ENCODE measurements at places on chromosomes 5 and 9. TPM values are rescaled to one million over a fixed set of nuclear protein-coding genes. Genes with fewer than 3 reads are reported as not detected.

GRCh38 chr5:173742432-173742816 is 126.0 kb upstream of the BOD1 start:
- no peak for DNase-seq

- no peak for DNase-seq
Observed at GRCh38 chr5:157745041-157745456, 1.5 kb downstream of the LSM11 start.

DNA sequence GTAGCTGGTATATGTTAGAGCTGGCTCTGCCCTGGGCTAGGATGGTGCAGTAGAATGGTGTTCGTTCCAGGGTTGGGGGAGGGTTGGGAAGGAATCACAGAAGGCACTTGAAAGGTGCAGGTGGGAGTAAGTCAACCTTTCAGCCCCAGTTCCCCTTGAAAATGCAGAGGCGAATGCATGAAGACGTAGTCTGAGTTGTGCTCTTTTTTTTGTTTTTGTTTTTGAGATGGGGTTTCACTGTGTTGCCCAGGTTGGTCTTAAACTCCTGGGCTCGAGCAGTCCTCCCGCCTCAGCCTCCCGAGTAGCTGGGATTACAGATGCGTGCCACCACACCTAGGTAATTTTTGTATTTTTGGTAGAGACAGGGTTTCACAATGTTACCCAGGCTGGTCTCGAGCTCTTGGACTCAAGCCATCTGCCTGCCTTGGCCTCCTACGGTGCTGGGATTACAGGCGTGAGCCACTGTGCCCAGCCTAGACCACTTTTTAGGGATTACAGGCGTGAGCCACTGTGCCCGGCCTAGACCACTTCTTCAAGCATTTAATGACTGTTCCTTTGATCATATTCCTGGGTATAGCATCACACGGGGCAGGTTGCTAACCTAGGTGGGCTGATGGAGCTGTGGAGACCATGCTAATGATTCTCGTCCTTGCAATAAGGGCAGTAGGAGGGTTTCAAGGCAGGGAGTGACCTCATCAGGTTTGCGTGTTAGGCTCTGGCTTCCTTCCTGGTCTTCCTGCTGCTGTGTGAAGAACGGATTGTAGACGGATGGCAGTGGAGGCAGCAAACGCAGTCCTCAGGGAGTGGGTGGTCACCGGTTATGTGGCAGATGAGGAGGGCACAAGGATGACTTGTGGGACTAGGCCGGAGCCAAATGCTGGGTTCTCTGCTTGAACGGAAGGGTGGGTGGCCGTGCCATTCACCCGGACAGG is 13.7 kb downstream of the EHMT1 start:
- no peak for DNase-seq

GRCh38 chr9:104094534-104095015 is 466 bp downstream of the SMC2 start:
- no peak for DNase-seq

Gene ARID3C
- total RNA-seq: not detected

- DNase-seq: no peak
Observed at GRCh38 chr9:16344343-16344742, 526.1 kb downstream of the BNC2 start.

GRCh38 chr5:195401-196160 is 4.3 kb downstream of the LRRC14B start:
- DNase-seq: no peak

DNA sequence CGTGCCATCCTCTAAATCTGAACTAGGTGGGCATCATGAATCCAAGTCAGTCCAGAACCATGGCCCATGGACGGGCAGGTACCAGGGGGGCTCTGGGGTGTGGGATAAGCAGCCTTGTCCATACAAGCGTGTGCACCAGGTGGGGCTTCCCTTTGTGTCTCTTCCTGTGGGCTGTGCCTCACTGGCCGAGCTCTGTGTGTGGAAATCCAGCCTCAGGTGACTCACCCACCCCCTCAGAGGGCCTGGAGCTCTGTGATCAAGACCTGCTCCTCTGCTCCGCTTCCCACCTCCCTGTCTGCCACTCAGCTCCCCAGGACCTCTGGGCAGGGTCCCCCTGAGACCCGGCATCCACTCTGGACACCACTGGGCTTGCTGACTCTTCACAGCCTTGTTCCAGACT is 33.0 kb downstream of the GADD45G start:
- no peak for DNase-seq

DNA sequence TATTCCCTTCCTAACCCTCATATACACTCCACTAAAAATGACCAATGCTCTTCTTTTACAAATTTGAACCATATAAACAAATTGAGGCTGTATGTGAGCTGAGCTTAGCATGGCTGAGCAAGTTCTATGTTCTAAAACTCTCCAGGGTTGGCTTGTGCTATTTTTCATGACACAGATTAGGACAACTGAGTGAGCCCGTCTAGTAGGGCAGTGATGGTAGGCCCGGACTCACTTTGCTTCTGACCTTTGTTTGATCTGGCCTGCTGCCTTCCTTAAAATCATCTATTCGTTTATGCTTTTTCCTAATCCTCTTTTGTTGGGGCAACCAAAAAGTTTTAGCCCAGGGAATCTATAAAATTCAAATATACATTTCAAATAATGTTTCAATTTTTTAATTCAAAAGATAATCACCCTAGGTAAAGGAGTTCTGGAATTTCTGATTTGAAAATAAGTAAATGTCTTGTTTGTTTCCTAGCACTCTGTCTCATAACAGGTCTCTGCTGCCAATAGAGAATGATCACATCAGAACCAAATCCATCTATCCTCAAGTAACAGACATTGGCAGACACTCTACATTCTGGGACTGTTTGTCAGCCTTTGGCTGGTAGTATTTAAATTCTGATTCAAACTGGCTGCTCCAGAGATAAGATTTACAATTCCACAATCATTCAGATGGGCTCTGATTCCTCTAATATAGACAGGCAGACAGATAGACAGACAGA is 217.0 kb upstream of the TARS1 start:
- no peak for DNase-seq

Gene HTR1A
- total RNA-seq: not detected

DNA sequence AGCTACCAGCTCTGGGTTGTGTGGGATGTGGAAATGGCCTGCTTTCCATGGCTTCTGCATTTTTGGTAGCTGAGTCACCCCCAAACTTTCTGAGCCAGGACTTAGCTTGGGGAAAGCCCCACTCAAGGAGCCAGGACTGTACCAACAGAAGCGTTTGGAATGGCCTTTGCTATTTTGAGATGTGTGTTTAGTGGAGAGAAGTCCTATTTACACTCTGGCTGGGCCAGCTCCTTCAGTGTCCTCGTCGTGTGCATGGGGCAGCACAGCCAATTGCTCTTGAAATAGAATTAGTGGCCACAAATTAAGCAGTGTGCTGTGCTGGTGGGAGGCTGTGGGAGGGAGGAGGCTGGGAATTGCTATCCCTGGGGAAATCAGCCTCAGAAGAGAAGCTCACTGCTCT is 51.6 kb downstream of the ENTREP1 start:
- no peak for DNase-seq

Gene RANBP3L
- 0.38 TPM for total RNA-seq

Gene CDH18
- total RNA-seq: not detected

DNA sequence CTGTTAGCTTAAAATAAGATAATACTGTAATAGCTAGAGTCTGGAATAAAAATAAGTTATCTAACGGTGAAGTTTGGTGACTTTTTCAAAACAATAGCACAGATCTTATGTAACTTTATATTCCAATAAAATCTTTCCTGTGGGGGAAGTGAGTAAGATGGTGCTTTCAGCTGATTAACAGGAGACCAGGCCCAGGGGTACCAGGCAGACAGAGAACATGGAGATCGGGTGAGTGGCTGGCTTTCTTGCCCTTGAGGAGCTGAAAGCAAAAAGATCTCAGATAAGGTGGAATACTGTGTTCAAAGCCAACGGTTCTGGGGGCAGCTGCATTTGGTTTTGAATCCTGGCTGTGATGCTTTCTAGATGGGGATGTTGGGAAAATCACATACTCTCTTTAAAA is 61.3 kb downstream of the MAT2B start:
- no peak for DNase-seq

Gene NUTM2F
- total RNA-seq: not detected

DNA sequence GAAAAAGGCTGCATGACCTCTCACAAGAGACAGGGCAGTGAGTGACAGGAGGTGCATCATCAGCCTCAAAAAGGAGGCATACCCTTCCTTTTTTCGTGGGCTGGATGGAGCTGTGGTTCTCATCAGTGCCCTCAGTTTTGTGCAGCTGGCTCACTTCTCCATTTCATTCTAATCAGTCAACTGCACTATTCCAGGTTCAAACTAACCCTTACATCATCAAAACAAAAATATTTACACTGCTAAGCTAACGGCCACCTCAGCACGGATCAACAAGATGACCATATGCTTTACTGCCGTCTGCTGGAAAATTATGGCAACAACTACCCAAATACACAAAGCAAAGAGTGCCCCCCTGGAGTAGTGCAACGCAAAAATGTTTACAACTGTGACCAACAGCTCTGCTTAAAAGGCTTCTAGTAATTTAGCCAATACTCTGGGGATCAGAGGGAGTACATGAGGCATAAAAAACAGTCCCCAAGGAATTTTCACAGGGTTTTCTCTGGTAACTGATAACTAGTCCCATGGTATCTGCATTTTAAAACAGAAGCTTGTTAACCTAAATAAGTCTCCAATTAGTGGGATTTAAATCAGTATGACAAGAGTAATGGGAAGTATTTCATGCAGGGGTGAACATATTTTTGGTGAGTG is 10.8 kb downstream of the KCNV2 start:
- DNase-seq: no peak

All from Right ventricle myocardium superior (tissue), 1 donor.